Mesothelial cell of epicardium (in vitro differentiated cells): ENCODE measurements at places on chromosomes 3 and 15.
A peak's percentile ranks its signal among the peaks of the same experiment; 100 is the strongest.

DNA sequence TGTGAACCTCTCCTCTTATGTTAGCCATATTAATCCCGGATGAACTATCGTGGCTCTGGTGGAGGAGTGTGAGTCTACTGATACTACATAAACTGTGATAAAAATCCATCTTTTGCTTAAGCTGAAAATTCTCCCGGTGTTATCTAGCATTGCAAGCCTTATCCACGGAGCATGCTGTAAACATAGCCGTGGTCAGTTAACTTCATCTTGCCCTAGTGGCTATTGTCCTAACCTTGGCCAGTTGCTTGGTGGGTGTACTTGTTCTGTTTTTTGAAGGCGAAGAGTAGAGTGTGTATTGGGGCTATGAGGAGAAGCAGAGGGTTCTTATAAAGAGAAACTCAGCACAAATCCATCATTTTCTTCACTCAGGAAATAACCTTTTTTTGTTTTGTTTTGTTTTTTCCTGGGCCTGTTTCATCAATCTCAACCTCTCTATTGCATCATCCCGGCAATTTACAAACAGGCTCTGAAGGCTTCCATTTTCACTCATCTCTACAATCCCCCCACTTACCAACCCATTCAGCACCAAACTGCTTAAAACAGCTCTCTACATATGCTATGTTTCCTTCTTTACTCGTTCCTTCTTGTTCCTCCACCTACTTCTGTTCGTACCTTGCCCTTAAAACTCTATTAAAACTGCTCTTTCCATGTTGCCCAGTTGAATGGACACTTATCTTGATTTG lies 135.5 kb upstream of the PTX3 start:
- no peak for DNase-seq
- no peak overlapping the region for H3K4me3 ChIP-seq

DNA sequence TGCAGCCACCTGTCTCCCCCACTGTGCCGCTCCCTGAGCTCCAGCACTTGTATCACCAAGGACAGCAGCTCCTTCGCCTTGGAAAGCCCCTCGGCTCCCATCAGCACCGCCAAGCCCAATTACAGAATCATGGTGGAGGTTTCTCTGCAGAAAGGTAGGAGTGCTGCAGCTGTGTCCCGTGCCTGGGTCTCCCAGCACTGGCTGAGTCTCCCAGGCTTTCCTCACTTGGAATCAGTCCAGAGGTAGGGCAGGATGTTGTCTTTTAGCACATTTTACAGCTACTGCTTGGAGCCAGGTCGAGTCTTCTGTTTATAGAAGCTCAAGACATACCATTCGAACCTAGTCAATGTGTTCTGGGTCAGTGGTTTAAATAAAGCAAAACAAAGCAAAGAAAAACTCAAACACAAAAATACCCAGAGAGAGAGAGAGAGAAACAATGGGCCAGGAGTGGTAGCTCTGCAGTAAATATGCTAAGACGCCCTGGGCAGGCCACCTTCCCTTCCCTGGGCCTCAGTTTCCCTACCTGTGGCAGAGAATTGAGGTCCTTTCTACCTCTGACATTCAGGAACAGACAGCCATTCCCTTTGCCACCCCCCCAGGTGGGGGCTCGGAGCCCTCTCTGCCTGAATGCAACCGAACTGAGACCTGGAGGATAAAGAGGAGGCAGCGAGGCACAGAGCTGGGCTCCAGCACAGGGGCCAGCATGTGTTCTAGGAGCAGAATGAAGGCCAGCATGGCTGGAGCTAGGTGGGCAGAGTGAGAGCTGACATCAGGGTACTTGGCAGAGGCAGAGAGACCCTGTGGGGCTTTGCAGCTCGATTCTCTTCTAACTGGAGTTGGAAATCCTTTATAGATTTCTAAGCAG lies 44.1 kb downstream of the STARD5 start:
- H3K4me3 ChIP-seq: no peak overlapping the region
- DNase-seq: no peak
- no peak overlapping the region for H3K27ac ChIP-seq
- H3K4me1 ChIP-seq: peaks cover 9% of the 10 kb centered on the region
- peaks cover 2% of the 10 kb centered on the region for H3K27me3 ChIP-seq
- H3K36me3 ChIP-seq: peaks cover 9% of the 10 kb centered on the region

- DNase-seq: no peak
- no peaks in the 10 kb centered on the region for H3K4me1 ChIP-seq
- H3K27ac ChIP-seq: no peak overlapping the region
- H3K27me3 ChIP-seq: no peaks in the 10 kb centered on the region
Measured at GRCh38 chr3:133521946-133522345, 51.5 kb upstream of the CDV3 start.

DNA sequence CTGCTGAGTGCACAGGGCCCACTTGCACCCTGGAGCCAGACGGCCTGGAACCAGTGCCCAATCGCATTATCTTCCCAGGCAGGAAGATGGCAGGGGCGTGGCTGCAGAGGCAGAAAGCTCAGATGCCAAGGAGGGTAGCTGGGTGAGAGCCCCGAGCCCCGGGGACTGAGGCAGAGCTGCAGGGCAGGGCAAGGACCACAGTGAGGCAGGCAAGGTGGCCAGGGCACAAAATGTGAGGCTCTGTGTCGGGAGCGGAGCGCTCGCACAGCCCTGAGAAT lies 1.6 kb upstream of the CCDC33 start:
- no peak for DNase-seq
- peaks cover 14% of the 10 kb centered on the region for H3K4me1 ChIP-seq
- H3K4me3 ChIP-seq: no peak overlapping the region
- H3K36me3 ChIP-seq: no peaks in the 10 kb centered on the region

- no peaks in the 10 kb centered on the region for H3K36me3 ChIP-seq
- no peak for DNase-seq
- no peaks in the 10 kb centered on the region for H3K27me3 ChIP-seq
- no peak overlapping the region for H3K27ac ChIP-seq
- H3K4me1 ChIP-seq: peaks cover 10% of the 10 kb centered on the region
Measured at GRCh38 chr3:86978111-86978551, 12.8 kb downstream of the VGLL3 start.

GRCh38 chr3:114496021-114496434 lies 202.2 kb downstream of the TIGIT start:
- no peak overlapping the region for H3K27ac ChIP-seq
- H3K4me3 ChIP-seq: no peak overlapping the region
- H3K36me3 ChIP-seq: no peaks in the 10 kb centered on the region
- H3K4me1 ChIP-seq: peaks cover 3% of the 10 kb centered on the region
- H3K27me3 ChIP-seq: no peaks in the 10 kb centered on the region

DNA sequence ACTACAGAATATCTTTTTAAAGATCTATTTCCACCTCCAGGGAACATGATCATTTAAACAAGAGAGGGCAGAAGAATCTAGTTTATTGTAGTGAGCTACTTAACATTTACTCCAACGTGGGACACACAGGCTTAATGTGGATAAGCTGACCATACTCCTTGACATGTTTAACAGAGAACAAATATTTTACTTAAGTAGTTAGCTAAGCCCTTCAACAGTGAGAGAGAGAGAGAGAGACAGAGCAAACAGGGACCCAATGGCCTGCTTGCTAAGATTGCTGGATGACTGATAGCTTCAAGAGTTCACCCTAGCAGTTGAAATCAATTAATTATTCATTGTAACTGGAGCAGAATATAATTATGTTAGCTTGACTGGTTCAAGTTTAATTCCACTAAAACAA lies 158.6 kb downstream of the ADAM10 start:
- H3K4me1 ChIP-seq: peaks cover 14% of the 10 kb centered on the region
- peak overlapping the region; percentile 90 for H3K27ac ChIP-seq
- no peaks in the 10 kb centered on the region for H3K27me3 ChIP-seq
- H3K4me3 ChIP-seq: no peak overlapping the region

DNA sequence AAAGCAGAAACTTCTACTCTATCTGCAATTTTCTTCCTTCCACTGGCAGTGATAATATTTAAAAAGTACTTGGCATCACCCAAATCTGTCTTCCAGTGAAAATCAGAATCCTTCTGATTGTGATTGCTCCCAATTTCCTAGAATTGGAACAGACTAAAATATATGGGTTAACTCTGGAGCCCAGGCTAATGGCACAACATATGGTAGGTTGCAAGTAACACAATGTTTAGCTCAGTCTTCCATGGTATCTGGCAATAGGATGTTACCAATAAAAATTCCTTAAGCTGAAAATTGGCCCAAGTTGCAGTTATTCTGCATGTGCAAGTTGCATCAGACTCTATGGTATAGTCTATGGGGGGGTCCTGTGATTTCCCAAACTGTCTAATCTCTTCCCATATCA lies 273.5 kb upstream of the ADAMTS9 start:
- no peak for DNase-seq
- H3K4me1 ChIP-seq: peaks cover 12% of the 10 kb centered on the region
- no peaks in the 10 kb centered on the region for H3K27me3 ChIP-seq

GRCh38 chr3:8757551-8758518 lies 11.6 kb downstream of the OXTR start:
- DNase-seq: peak; percentile 33
- H3K4me1 ChIP-seq: no peaks in the 10 kb centered on the region
- H3K4me3 ChIP-seq: no peak overlapping the region
- H3K27me3 ChIP-seq: no peaks in the 10 kb centered on the region
- H3K36me3 ChIP-seq: no peaks in the 10 kb centered on the region
- H3K27ac ChIP-seq: no peak overlapping the region

- no peak for DNase-seq
- peaks cover 17% of the 10 kb centered on the region for H3K4me1 ChIP-seq
- no peaks in the 10 kb centered on the region for H3K27me3 ChIP-seq
- H3K4me3 ChIP-seq: no peak overlapping the region
- H3K36me3 ChIP-seq: peaks cover under 1% of the 10 kb centered on the region
Measured at GRCh38 chr3:159417761-159418160, 570.9 kb upstream of the IL12A start.

DNA sequence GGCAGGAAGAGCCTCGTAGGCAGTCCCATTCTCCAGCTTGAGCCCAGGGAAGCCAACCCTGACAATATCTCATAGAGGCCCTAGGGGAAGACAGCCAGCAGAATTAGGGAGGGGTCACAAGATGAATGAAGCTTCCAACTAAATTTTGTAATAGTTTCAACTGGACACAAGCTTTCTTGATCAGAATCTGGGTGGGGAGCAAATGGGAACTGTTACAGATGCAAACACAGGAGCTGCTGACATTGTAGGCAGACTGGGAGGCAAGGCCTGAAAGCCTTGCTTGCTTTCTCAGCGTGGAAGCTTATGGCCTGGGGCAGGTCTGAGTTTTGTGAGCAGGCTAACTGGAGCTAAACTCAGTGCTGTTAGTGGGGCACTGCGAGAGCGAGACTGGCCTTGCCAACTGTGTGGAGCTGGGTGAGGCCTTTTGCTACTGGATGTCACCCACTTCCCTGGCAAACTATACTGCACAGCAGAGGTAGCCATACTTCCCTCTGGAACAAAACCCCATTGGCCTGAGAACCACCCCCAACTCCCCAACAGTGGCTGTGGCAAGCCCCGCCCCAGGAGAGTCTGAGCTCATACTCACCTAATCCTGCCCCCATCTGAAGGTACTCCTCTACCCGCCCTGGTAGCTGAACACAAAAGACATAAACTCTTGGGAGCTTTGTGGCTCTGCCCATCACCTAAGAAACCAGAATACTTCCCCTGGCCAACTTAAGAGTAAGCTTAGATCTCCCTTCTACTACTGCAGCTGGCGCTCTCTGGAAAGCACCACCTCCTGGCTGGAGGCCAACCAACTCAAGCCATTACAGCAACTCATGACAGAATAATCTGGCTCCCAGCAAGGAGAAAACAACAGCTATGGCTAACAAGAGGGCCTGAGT lies 42.9 kb downstream of the CFAP20DC start:
- no peaks in the 10 kb centered on the region for H3K27me3 ChIP-seq
- H3K4me1 ChIP-seq: peaks cover 10% of the 10 kb centered on the region
- H3K27ac ChIP-seq: no peak overlapping the region

GRCh38 chr3:128385080-128385832 lies 81.4 kb downstream of the DNAJB8 start:
- H3K4me3 ChIP-seq: no peak overlapping the region
- no peaks in the 10 kb centered on the region for H3K27me3 ChIP-seq
- peaks cover 63% of the 10 kb centered on the region for H3K4me1 ChIP-seq
- peak overlapping the region; percentile 85 for H3K27ac ChIP-seq

DNA sequence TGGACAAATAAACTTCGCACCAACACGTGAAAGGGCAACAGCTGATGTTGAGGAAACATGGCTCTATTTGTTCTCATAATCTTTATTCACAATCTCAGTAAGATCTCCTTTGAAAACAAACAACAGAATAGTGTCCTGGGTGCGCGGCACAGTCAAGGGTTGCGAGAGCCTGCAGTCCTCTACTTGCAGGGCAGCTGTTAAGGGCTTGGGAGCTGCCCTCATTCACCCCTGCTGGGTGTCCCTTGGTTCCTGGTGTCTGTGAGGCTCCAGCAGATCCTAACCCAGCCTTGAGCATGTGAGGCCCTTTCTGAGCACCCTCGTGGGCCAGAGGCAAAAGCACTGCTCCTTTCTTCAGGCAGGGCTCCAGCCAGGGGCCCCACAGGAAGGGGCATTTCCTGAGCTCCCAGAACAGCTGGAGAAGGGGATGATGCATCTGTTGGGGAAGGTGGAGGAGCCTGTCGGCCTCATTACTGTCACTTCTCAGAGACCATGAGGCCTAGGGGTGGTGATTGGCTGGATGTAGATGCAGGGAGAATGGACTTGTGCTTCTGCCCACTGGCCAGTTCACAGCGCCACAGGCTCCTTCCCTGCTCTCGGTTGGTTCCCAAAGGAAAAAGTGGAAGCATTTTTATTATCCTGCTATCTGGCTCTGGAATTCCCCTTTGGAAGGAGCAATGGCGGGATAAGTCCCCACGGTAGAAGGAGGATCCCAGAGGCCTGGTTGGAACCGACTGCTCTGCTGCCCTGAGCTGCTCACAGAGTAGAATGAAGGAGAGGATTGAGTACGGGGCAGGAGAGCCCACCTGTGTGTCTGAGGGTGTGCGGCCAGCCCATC lies 51.9 kb upstream of the KLF13 start:
- peak overlapping the region; percentile 56 for H3K27ac ChIP-seq
- no peak for DNase-seq
- peaks cover 20% of the 10 kb centered on the region for H3K4me1 ChIP-seq
- H3K27me3 ChIP-seq: no peaks in the 10 kb centered on the region
- no peaks in the 10 kb centered on the region for H3K36me3 ChIP-seq

DNA sequence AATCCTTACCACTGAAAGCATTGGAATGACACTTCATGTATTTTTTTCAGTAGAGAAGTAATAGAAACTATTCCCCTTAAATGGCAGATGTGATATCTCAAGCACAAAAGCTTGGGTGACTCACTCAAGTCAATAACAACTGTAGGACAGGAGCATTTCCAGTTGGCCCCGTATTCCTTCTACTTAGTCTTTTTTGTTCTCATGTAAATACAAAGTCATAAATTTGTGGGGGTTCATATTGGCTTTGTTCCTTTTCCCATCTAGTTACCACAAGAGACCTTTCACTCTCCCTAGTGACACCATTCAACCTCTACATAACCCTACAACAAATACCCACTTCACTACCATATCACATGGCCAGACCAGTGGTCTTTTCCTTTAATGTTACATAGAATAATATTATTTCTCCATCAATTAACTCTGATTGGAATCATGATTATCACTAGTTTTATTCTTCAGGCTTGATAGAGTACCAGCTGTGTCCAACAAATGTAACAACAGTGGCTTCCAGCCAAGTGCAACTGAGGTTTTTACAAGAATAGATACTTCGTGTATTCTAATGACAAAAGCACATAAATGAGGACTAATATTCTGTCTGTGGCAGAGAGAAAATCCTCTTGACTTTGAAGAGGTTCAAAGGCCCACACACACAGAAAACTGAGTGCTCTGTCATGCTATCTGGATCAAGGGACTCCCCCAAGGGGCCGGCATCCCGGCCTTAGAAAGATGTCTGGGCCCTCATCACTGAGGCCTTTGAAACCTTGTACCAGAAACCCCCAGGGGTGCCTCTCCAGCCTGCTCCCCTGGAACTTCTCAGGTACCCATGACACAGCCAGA lies 94.0 kb upstream of the THBS1 start:
- H3K27me3 ChIP-seq: no peaks in the 10 kb centered on the region
- peaks cover 39% of the 10 kb centered on the region for H3K4me1 ChIP-seq
- no peak overlapping the region for H3K27ac ChIP-seq
- DNase-seq: no peak
